ENCODE measurements at places on chromosomes 3 and 15.

- no peak for DNase-seq
Measured at GRCh38 chr15:65796610-65797078, 4.6 kb upstream of the DENND4A start.

GRCh38 chr3:79729096-79729495 lies 38.7 kb downstream of the ROBO1 start:
- DNase-seq, result no peak

GRCh38 chr3:135860761-135861160 lies 104.8 kb upstream of the PPP2R3A start:
- no peak for DNase-seq

- no peak for DNase-seq
Measured at GRCh38 chr3:48429960-48430707, at the start of gene PLXNB1. Gene PLXNB1 (minus strand): TSS chr3:48430086. CDS start chr3:48424611, 5,475 bp downstream.

GRCh38 chr3:112688085-112688769 lies 47.3 kb upstream of the CCDC80 start:
- no peak for DNase-seq

- no peak for DNase-seq
Measured at GRCh38 chr3:15808679-15809310, 11.0 kb upstream of the ANKRD28 start.

- DNase-seq, result no peak
Measured at GRCh38 chr3:43704697-43705096, 14.0 kb downstream of the ABHD5 start.

DNA sequence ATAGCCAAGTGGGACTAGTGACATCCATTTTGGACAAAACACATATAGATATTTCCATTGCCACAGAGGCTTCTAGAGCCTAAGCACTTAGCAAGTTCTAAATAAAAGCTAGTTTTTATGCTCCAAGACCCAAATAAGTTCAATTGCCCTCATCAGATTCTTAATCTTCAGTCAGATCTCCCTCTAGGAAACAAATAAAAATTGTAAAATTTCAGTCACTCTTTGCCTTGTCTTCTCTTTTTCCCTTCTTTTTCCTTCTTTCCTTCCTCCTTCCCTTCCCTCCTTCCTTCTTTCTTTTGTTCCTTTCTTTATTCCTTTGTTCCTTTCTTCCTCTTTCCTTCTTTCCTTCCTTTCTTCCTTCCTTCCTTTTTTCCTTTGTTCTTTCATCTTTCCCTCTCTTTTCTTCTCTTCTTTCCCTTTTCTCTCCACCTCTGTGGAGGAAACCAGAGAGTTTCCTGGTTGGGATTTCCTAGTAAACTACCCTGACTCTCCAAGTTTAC lies 68.8 kb upstream of the GADL1 start:
- no peak for DNase-seq

- DNase-seq, result no peak
Measured at GRCh38 chr3:49158103-49158709, 7.9 kb downstream of the CCDC71 start.

- no peak for DNase-seq
Measured at GRCh38 chr15:72935521-72935920, 116.7 kb upstream of the NEO1 start.

DNA sequence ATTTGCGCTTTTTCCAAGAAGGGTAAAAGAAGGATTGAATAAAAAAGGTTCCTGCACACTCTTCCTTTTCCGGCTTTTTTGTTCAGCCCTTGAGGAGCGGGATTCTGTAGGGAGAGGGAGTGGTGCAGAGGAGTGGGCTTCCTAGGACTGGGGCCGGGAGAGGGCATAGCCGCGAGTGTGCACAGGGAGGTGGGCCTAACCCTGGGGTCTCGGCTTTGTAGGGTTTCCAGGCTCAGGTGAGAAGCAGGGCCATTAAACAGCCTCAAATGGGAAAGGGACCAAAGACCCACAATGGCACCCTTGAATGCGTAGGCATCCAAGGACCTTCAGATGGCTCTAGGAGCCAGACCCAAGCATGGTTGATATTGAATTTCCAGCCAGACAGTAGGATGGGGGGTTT lies 35.4 kb upstream of the RAB6B start:
- no peak for DNase-seq

GRCh38 chr15:39275066-39275465 lies 305.8 kb upstream of the THBS1 start:
- no peak for DNase-seq
